T-helper 17 cell (primary cell): ENCODE measurements at places on chromosomes 5 and 9.

DNA sequence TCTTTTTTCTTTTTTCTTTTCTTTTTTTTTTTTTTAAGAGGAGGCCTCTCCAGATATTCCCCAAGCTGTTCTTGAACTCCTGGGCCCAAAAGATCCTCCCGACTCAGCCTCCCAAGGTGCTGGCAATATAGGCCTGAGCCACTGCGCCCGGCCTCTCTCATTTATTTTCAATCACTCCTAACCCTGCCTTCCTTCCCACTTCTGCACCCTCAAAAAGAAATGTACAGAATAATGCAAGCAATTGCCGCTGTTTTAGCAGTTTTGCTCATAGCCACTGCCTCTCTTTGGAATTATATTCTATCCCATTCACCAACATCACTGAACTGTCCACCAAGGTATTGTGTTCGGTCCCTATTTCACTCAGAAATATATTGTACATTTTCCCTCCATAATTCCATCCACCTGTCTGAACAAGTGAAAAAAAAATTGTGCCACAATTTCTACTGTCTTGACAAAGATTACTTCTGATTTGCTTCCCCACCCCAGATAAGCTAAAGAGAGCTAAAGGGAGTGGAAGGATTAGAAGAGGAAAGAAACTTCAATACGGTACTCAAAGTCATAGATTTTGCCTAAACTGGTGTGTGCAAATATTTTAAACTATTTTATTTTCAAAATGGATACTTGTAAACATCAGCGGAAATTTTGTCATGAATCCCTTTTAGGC, 1.9 kb downstream of the FNBP1 start:
- no peak for DNase-seq

DNA sequence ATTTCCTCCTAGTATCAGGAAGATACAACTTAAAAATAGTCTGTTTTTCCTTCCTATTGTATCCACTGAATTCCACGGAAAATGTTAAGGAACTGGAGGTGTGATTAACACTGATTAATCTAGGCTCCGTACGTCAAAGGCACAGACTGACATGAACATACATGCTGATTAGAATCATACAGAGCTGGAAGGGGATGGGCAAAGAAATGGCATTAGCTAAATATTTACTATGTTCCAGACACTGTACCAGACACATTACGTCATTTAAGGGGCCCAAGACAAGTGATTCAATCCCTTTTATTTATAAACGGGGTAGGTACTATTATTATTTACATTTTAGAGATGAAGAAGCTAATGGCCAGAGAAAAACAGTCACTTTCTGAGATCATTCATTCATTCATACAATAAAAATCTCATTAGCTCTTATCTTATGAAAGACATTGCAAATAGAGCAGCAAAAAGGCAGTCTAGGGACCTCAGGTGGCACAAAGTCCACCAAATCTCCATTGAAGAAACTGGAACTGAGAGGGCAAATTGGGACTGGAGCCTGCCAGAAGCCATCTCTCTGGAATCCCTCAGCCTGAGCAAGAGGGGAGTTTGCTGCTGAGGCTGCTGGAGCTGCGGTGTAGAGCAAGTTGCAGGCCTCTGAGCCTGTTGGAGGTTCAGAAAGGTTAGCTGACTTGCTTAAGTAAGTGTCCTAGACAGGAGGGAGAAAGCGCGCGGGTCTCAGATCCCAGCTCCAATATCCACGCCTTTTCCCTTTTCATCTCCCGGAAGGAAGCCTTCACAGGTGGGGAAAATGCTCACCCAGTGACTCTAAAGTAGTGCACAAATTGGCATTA, 1.6 kb upstream of the TGFBR1 start:
- no peak for DNase-seq

GRCh38 chr5:76499507-76500161, 96.5 kb downstream of the IQGAP2 start:
- DNase-seq, result no peak

DNA sequence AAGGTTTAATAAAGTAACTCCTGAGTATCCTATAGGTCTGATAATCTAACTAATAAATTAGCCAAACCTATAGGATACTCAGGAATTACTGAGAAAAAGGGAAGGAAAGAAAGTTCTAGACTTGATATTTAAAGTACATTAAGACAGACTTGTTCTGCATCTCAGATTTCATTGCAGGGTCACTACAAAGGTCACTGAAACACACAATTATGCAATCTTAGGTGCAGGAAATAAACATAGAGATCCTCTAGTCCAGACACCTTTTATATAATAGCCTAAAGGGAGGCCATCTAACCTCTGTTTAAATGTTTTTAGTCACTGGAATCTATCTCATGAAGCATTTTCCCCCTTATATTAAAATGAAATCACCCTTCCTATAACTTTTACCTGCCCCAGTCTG, 1215.7 kb downstream of the MAT2B start:
- DNase-seq, result no peak

DNA sequence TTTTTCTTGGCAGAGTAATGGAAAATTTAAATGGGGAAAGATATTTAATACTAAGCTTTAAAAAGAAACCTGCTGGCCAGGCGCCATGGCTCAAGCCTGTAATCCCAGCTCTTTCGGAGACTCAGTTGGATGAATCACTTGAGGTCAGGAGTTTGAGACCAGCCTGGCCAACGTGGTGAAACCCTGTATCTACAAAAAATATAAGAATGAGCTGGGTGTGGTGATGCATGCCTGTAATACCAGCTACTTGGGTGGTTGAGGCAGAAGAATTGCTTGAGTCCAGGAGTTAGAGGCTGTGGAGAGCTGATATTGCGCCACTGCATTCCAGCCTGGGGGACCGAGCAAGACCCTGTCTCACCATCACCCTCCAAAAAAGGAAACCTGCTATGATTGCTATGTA, 32.8 kb downstream of the TUT7 start:
- DNase-seq, result no peak

GRCh38 chr9:108142504-108143201, 653.1 kb upstream of the KLF4 start:
- DNase-seq, result no peak

DNA sequence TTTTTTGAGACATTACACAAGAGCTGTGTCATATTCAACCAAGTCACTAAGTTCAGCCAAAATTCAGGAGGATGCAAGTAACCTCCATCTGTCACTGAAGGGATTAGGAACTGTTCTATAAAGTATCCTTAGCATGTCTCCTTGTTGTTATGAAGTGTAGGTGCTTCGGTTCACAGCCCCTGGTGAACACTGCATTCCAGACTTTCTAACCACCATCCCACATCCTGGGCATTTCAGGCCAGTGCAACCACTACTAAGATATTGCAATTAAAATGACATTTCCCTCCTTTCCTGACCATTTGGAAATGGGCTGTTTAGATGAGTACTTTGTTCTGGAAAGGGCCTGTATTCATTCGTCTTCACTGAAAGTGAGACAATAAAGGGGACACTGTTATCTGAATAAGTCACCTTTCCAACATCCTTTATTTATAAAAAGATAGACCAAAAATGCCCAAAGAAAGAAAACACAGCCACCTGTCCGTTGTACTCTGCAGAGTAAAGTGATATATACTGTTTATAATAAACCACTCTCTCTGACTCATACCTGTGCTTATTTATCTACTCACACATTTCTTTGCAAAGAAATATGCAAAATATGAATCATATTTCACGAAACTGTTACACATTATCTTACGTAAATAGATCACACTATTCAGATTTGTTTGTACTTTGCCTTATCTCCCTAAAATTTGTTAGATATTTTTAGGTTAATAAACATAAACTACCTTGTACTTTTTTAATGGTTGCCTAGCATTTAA, 861.9 kb downstream of the CDH18 start:
- no peak for DNase-seq

DNA sequence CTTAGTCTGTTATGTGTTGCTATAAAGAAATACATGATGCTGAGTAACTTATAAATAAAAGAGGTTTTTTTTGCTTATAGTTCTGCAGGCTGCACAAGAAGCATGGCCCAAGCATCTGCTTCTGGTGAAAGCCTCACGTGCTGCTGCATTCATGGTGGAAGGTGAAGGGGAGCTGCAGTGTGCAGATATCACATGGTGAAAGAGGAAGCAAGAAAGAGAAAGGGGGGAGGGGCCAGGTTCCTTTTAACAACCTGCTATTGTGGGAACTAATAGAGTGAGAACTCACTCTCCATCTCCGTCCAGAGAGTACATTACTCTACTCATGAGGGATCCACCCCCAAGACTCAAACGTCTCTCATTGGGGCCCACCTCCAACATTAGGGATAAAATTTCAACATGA, 12.5 kb upstream of the PARP8 start:
- DNase-seq, result no peak

GRCh38 chr5:139833525-139833924, 37.9 kb downstream of the PSD2 start:
- DNase-seq, result no peak

DNA sequence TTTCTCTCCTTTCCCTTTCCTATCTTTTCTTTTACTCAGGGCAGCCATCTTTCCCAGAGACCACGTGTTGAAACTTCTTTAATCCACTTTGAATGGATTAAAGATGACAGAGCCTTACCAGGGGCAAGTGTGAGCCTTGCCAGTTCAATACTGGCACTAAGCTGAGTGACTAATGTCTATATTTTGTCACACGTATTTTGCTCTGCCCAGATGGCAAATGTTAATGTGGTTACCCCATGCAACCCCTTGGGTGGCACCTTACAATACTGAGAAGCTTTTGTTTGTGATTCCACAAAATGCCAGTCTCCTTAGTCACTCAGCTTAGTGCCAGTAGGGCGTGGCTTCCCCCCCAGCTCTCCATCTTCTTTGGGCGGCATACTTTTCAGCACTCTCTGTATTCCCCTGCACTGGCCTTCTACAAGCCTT, 24.8 kb downstream of the ANXA1 start:
- DNase-seq, result no peak

- no peak for DNase-seq
Measured at GRCh38 chr5:106875591-106876297, 795.0 kb downstream of the EFNA5 start.

DNA sequence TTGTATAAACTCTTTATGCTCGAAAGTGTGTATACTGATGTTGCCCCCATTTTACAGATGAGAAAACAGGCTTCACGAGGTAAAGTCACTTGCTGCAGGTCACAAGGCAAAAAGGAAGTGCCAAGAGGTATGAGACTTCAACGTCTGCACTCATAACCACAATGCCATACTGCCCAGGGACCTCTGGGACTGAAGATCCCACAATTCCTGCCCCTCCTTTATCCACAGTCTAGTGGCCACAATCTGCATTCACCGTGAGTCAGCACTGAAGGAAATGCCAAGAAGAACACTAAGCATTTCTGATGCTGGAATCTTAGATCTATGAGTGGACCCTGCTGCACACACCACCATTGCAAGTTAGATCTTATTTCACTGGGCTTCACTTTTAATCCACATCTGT, 37.3 kb downstream of the MED27 start:
- no peak for DNase-seq

DNA sequence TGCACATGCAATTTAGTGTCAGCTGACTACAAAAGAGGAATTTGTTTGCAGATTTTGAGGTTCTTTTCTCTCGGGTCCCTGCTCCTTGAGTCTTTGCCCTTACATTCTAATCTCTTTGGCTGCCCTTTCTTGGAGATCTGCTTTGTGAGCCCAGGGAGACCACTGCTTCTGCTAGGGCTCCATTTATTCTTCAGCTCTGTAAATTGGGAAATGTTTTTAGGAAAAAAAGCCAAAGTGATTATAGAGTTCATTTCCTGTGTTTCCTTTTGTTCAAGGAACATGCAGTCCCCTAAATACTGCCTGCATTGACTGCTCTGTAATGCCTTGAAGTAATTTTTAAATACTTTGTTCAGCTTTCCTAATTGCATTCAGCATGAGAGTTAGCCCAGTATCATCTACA, 197.4 kb downstream of the CSNK1G3 start:
- DNase-seq, result no peak
